Thymus (tissue), 14 donors: ENCODE measurements at places on chromosomes 1 and 21. TPM values are rescaled to one million over a fixed set of nuclear protein-coding genes. Genes with fewer than 3 reads are reported as not detected.

- peaks cover 32% of the 10 kb centered on the region for H3K36me3 ChIP-seq
- no peak overlapping the region for H3K4me3 ChIP-seq
- no peak overlapping the region for H3K27ac ChIP-seq
- DNase-seq: no peak
- peaks cover 9% of the 10 kb centered on the region for H3K4me1 ChIP-seq
Observed at GRCh38 chr1:19620786-19621185, 23.3 kb upstream of the NBL1 start.

DNA sequence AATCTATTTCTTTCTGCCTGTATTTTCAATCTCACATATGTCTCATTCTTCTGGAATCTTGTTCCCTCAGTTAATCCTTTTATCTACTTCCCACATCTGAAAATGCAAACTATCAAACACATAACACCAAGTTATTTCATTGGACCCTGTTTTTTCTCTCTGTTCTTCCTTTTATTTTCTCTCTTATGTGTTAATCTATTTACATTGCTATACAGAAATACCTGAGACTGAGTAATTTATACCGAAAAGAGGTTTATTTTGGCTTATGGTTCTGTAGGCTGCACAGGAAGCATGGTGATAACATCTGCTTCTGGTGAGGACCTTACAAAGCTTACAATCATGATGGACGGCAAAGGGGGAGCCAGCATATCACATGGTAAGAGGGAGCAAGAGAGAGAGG is 247.6 kb downstream of the TGFB2 start:
- no peak overlapping the region for H3K27ac ChIP-seq
- no peak overlapping the region for H3K4me3 ChIP-seq
- no peaks in the 10 kb centered on the region for H3K36me3 ChIP-seq
- H3K27me3 ChIP-seq: no peaks in the 10 kb centered on the region

Gene GNAT2
- 0.05 TPM for polyA plus RNA-seq

Gene OR2AK2
- not detected for polyA plus RNA-seq

Gene OVAAL
- 0.14 TPM for polyA plus RNA-seq

- no peaks in the 10 kb centered on the region for H3K27me3 ChIP-seq
- H3K4me1 ChIP-seq: no peaks in the 10 kb centered on the region
- H3K36me3 ChIP-seq: no peaks in the 10 kb centered on the region
- no peak for DNase-seq
- H3K4me3 ChIP-seq: no peak overlapping the region
- H3K27ac ChIP-seq: no peak overlapping the region
Observed at GRCh38 chr1:59601041-59601441, 213.7 kb upstream of the HOOK1 start.

GRCh38 chr1:16153096-16153998 is 2.5 kb downstream of the EPHA2 start:
- peaks cover under 1% of the 10 kb centered on the region for H3K36me3 ChIP-seq
- DNase-seq: no peak
- H3K27ac ChIP-seq: no peak overlapping the region
- peaks cover 91% of the 10 kb centered on the region for H3K4me1 ChIP-seq
- peaks cover 67% of the 10 kb centered on the region for H3K27me3 ChIP-seq

GRCh38 chr1:3213730-3214129 is 144.7 kb downstream of the PRDM16 start:
- H3K27me3 ChIP-seq: no peaks in the 10 kb centered on the region
- no peaks in the 10 kb centered on the region for H3K4me1 ChIP-seq
- no peaks in the 10 kb centered on the region for H3K36me3 ChIP-seq
- DNase-seq: no peak
- no peak overlapping the region for H3K4me3 ChIP-seq

DNA sequence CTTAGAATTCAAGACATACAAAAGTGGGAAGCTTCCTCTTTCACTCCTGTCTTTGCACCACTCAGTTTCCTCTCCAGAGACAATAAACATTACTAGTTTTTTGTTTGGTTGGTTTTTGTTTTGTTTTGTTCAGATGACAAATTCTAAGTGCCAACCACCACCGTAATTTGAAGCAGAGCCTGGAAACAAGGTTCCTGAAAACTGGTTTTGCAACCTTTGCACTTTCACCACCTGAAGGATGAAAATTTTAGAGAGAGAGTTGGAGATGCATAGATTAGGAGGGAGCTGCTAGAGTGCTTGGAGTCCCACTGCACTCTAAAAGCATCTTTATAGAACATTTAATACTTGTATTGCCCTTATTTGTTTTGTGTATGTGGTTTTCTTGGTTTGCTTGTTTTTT is 20.2 kb upstream of the MGST3 start:
- H3K36me3 ChIP-seq: no peaks in the 10 kb centered on the region
- H3K4me1 ChIP-seq: no peaks in the 10 kb centered on the region
- no peaks in the 10 kb centered on the region for H3K27me3 ChIP-seq
- no peak overlapping the region for H3K27ac ChIP-seq
- no peak overlapping the region for H3K4me3 ChIP-seq

Gene CFHR4
- 0.07 TPM for polyA plus RNA-seq

Gene CFAP107
- polyA plus RNA-seq: 0.16 TPM

Gene YTHDF2
- 72.6 TPM for polyA plus RNA-seq

DNA sequence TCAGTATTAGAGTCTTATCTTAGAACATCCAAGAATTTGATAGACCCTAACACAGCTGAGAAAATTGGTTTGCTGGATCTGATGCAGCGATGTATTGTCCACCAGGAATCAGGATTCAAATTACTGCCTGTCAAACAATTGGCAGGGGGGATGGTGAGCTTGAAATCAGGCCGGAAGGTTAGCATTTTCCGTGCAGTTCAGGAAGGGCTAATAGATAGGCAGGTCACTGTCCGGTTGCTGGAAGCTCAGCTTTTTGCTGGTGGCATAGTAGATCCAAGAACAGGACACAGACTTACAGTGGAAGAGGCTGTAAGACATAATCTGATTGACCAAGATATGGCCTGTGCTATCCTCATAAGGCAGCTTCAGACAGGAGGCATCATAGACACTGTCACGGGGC is 127.2 kb downstream of the MACF1 start:
- H3K36me3 ChIP-seq: peaks cover 54% of the 10 kb centered on the region
- no peak for DNase-seq
- H3K4me1 ChIP-seq: no peaks in the 10 kb centered on the region

Gene DNAJC16
- polyA plus RNA-seq: 8.4 TPM

Gene CRNN
- polyA plus RNA-seq: 0.43 TPM

DNA sequence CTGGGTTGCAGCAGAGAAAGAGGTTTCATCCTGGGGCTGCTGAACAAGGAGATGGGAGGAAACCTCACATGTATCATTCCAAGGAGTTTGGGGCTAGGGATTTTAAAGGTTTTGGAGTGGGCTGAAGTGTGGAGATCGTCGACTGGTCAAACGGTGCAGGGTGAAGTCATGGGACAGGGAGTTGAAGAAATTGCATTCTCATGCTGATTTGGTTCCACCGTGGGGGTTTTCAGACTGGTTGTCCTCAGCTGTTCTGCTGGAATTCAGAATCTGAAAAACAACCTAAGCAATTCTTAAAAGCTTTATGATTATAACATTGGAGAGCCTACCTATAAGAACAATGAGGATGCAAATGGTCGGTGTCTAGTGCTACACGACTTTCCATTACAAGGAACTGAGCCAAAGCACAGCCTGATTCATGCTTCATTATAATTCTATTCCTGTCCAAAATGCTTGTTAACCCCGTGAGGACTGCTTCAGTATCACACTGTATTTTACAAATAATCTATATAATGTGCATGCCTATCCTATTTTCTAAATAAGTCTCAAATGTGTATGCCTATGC is 242.7 kb downstream of the TM2D1 start:
- H3K27ac ChIP-seq: no peak overlapping the region
- H3K27me3 ChIP-seq: no peaks in the 10 kb centered on the region
- H3K36me3 ChIP-seq: no peaks in the 10 kb centered on the region
- H3K4me1 ChIP-seq: no peaks in the 10 kb centered on the region

Gene BTG3
- 62.0 TPM for polyA plus RNA-seq

GRCh38 chr1:201636510-201636971 is 97.6 kb downstream of the NAV1 start:
- no peak for DNase-seq
- H3K36me3 ChIP-seq: no peaks in the 10 kb centered on the region
- peaks cover 2% of the 10 kb centered on the region for H3K27me3 ChIP-seq
- no peak overlapping the region for H3K27ac ChIP-seq
- H3K4me1 ChIP-seq: no peaks in the 10 kb centered on the region
- H3K4me3 ChIP-seq: no peak overlapping the region

DNA sequence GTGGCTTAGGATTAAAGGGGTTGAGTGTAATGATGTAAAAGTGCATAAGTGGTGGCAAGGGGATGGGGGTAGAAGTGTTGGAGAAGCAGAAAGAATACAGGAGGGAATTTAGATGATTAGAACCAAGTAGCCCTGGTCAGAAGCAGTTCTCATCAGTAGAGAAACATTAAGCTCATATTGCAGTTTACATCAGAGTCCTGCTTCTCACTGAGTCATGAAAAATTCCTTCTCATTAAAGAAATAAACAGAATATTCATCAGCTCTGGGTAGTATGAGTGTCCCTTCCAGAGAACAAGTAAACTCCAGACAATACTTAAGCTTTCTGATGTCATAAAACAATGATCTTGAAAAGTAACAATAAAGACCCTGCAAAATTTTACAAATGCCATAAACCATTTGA is 36.5 kb downstream of the LRRIQ3 start:
- no peak overlapping the region for H3K27ac ChIP-seq
- H3K27me3 ChIP-seq: no peaks in the 10 kb centered on the region
- H3K4me3 ChIP-seq: no peak overlapping the region
- no peaks in the 10 kb centered on the region for H3K4me1 ChIP-seq
- DNase-seq: no peak

DNA sequence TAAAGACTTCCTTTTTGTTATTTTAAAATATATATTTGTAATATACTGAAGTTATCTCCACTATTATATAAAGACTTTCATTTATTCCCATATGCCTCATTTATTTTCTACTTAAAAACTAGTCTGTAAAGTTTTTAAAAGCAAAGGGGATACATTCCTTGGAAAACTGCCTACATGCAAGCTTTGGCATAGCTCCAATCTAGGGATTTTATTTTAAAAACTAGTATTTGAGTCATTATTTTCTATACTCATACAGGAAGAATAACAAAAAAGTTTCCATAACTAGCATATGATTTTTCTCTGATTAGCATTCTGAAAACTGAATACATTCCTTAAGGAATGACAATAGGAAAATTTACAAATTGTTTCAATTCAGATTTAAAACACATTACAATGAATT is 88.9 kb downstream of the COL24A1 start:
- H3K27ac ChIP-seq: no peak overlapping the region
- no peaks in the 10 kb centered on the region for H3K36me3 ChIP-seq
- H3K27me3 ChIP-seq: no peaks in the 10 kb centered on the region
- DNase-seq: no peak
- H3K4me1 ChIP-seq: no peaks in the 10 kb centered on the region
- no peak overlapping the region for H3K4me3 ChIP-seq

Gene PADI4
- 3.5 TPM for polyA plus RNA-seq

Gene TFAP2E
- polyA plus RNA-seq: 4.7 TPM
